ENCODE measurements at places on chromosomes 16 and 17.

DNA sequence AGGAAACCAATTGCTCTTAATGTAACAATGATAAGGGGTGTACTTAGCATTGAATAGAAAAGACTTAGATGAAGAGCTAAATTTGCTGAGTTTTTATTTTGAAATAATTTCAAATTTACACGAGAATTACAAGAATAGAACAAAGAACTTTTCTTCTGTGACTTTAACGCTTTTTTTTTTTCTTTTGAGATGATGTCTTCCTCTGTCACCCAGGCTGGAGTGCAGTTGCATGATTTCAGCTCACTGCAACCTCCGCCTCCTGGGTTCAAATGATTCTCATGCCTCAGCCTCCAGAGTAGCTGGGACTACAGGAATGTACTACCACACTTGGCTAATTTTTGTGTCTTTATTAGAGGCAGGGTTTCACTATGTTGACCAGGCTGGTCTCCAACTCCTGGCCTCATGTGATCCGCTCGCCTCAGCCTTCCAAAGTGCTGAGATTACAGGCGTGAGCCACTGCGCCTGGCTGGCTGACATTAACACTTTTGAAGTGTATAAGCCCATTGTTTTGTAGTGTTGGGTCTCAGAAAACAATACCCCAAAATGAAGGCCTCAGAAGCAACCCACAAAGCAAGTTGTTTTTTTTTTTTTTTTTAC lies 2.1 kb downstream of the TEN1 start:
- DNase-seq, result no peak

- no peak for DNase-seq
Measured at GRCh38 chr16:80848862-80849261, 44.5 kb upstream of the CDYL2 start.

DNA sequence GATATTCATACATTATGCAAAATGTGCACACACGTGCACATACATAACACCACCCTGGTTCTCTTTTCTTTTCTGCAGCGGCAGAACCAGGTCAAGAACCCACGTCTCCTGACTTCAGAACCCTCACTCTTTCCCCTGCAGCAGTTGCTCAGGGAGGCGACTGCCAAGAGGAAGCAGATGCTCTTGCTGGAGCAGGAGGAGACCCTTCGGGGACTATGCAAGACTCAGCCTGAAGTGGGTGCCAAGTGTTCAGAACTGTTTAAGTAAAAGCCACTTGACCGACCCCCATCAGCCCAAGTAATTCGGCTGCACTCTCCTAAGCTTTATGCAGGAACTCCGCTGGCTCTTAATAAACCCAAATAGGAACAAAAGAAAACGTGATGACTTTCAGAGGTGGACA lies 193.8 kb downstream of the SLC39A11 start:
- no peak for DNase-seq

DNA sequence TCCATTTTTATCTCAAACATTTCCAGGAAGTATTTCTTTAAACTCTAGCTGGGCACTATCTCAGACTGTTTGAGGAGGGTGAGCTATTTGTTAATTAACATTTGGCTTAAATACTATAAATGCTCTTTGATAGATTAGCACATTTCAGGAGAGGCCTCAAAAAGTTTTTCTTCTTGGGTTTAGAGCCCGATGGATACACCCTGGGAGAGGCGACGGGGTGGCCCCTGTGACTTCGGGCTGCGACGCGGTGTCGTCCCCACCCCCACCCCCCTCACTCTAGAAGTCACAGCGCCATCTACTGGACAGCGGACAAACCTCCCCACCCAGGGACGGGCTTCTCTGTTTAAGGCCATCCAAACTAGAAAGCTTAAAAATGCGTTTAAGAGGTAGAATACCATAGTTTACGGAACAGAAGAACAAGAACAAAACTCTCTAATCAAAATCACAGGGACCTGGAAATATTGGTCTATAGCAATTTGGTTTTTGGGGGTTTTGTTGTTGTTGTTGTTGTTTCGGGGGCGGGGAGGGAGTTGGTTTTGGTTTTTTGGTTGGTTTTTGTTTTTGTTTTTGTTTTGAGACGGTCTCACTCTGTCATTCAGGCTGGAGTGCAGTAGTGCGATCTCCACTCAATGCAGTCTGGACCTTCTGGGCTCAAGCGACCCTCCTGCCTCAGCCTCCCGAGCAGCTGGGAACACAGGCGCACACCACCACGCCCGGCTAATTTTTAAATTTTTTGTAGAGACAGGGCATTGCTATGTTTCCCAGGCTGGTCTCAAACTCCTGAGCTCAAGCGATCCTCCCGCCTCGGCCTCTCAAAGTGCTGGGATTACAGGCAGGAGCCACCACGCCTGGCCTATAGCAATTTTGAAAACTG lies 254.4 kb downstream of the C16orf95 start:
- no peak for DNase-seq

- no peak for DNase-seq
Measured at GRCh38 chr16:81445966-81446906, 1.6 kb downstream of the CMIP start.

DNA sequence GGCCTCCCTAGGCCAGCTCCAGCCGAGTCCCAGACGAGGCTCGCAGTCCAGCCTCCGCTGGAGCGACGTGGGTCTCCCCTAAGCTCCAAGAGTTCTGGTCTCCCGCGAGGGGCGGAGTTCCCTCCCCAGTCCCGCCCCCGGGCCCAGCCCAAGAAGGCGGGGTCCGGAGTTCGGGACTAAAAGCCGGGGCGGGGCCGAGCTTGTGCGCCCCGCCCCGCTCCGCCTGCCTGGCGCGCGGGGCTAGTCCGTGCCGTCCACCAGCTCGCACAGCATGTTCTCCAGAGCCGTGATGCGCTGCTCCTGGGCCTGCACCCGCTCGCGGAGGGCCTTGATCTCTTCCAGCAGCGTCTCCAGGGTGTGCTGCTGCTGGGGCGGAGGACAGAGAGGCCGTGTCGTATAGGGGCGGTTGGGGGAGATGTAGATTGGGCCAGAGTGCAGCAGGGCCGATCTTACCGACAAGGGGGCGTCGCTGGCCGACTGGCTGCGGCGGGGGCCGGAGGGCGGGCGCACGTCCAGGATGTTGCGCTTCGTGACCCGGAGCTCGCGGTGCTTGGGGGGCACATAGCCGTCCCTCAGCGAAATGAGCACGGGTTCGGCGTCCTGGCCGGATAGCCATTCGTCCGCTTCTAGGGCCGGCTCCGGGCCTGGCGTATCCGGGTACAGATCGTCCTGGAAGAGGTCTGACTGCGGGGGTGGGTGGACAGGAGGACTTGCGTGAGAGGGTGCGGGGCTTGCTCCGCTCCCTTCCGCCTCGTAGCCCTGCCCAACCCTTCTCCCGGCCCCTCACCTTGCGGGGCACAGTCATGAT lies 7.0 kb downstream of the CORO6 start:
- DNase-seq, result peak; percentile 90

- DNase-seq, result no peak
Measured at GRCh38 chr17:63529711-63530556, 6.8 kb downstream of the KCNH6 start.

GRCh38 chr17:73369111-73369521 lies 57.3 kb upstream of the CDC42EP4 start:
- DNase-seq, result no peak

DNA sequence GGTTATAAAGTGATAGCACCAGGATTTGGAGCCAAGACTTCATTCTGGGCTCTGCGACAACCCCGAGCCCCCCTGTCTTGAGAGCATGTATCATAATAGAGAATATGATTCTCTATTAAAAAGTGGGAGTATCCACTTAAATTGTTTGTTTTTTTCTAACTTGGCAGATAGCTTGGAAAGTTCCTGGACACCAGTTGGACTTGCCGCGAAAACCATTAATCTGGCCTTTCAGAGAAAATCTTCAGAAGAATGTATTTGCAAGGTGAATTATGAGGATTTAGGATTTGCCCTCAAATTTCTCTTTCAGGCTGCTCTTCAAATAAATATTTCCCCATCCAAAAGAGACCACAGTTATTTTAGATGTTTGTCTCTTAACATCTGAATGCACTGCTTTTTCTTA lies 53.5 kb downstream of the MARCHF10 start:
- DNase-seq, result no peak

- DNase-seq, result no peak
Measured at GRCh38 chr17:41402161-41402560, 4.8 kb upstream of the KRT31 start.

DNA sequence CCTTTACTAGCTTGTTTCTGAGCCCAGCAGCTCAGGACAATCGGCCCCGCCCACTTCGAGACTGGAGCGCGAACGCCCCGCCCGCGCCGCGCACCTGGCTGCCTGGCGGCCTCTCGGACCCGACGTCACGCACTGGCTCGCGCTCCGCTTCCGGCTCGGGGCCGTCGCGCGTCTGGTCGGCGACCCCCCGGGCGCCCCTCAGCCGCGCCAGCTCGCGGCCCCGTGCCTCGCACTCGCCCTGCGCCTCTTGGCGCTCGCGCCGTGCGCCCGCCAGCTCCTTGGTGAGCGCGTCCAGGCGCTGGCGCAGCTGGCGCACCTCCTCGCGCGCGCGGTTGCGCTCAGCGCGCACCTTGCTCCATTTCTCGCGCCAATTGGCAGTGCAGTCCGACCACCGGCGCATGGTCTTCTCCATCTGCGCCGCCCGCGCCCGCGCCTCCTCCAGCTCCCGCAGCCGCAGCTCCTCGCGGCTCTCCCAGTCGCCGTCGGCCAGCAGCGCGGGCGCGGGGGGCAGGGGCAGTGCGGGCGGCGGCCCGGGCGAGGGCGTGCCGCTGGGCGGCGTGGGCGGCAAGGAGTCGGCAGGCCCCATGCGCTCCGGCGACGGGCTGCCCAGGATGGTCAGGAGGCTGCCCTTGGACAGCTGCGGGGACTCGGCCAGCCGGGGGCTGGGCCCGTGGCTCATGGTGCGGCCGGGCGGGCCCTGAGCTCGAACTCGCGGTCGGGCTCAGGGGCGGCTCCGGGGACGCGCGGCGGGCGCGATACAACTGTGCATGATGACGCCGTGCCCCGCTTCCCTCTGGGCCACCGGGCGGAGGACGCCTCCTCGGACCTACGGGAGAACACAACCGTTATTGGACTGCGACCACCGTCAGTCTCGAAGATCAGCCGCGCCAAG lies 7.6 kb downstream of the CCDC102A start:
- no peak for DNase-seq

DNA sequence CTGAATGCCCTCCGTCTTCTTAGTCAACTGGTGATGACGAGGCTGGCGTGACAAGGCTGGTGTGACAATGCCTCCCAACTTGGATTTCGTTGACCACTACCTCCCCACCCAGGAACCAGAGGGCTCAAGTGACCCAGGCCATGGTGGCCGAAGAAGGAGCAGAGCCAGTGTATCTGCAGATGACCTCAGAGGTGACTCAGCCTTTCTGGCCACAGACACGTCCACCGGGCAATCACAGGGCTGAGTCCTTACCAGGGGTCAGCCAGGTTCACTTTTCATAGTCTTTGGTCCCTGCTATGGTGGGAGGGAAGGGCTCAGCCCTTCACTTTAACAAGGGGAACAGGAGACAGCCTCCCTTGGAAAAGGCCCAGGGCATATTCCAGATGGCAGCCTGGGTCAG lies 116.3 kb downstream of the MAF start:
- DNase-seq, result no peak

- DNase-seq, result no peak
Measured at GRCh38 chr17:34366010-34366409, 3.0 kb upstream of the CCL1 start.

- DNase-seq, result no peak
Measured at GRCh38 chr16:72023962-72024361, 15.4 kb downstream of the DHODH start.

DNA sequence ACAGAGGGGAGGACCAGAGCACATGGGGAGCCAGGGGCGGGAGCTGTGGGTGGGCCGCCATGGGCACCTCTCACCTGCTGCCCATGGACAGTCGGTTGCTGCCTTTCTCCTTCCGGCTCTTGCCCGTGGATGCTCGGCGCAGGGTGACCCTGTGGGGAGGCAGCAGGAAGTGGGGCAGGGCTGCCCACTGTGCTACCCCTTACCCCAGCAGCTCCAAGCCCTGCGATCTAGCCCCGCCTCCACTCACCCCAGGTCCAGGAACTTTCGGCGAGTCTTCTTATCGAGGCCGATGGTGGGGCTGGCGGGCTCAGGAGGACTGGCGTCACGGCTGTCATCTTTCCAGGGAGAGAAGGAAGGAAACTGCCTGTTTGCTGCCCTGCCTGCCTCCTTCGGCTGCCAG lies 14.2 kb downstream of the SAMD14 start:
- no peak for DNase-seq

DNA sequence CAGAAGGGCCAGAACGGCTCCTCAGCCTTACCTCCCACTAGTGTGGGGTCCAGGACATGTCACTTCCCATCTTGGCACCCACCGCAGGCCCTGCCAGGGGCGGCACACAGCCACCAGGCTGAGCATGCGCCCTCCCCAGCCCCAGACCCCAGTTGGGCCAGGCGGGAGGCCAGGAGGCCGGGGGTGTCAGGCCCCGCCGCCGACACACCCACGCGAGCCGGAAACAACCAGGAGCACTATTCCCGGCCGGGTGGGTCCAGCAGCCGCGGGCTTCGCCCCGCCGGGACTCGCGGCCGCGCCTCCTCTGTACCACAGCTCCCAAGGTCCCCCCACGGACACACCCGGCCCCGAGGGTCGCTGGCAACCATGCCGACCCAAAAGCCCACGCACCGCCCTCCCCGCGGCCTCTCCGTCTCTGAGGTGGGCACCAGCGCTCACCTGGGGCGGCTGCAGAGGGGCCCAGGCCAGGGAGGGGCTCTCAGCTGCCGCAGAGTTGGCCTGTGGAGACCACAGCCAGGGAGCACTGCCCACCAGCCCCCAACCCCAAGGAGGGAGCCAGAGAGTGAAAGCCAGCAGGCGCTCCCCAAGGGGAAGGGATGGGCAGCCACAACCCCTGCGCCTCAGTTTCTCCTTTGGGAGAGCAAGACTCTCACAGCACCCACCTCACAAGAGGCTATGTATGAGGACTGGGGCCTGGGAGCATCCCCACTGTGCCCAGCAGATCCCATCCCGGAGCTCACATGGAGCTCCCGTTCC lies 18.0 kb downstream of the B9D1 start:
- no peak for DNase-seq

DNA sequence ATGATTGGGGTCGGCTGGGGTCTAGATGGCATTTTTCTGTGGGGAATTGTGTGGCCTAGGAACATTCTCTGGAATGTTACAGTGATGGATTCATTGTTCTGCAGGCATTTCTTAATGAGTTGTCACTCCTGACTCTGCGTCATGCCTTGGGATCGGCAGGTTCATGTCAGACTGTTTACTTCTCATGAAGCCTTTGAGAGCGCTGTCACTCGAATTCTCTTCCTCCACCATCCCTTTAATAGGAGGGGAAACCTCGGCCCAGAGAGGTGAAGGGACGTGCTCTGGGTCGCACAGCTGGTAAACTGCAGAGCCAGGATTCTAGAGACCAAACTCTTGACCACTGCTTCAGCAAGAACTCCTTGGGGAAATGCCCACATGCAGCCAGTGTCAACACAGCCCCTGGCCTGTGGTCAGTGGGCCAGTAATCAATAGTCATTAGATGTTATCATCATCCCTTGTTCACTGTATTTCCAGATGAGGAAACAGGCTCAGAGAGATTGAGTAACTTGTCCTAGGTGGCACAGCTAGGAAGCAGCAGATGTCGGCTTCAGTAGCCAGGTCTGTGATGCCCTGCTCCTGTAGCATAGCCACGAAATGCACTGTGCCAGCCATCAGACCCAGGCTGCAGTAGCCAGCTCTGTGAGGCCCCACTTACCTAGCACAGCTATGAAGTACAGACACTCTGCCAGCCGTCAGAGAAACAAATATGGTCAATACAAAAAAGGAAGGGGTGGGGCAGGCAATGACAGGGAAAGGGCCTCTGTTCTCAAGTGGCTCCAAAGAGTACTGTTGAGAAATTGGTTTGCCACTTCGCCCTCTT lies 259.0 kb downstream of the CPPED1 start:
- no peak for DNase-seq

GRCh38 chr17:13561606-13562270 lies 40.0 kb downstream of the HS3ST3A1 start:
- no peak for DNase-seq

GRCh38 chr17:67021743-67022450 lies 22.5 kb upstream of the CACNG1 start:
- no peak for DNase-seq
